ENCODE measurements at places on chromosomes 16 and 17.

GRCh38 chr17:63437287-63438091, 8.6 kb downstream of the CYB561 start:
- DNase-seq: no peak

DNA sequence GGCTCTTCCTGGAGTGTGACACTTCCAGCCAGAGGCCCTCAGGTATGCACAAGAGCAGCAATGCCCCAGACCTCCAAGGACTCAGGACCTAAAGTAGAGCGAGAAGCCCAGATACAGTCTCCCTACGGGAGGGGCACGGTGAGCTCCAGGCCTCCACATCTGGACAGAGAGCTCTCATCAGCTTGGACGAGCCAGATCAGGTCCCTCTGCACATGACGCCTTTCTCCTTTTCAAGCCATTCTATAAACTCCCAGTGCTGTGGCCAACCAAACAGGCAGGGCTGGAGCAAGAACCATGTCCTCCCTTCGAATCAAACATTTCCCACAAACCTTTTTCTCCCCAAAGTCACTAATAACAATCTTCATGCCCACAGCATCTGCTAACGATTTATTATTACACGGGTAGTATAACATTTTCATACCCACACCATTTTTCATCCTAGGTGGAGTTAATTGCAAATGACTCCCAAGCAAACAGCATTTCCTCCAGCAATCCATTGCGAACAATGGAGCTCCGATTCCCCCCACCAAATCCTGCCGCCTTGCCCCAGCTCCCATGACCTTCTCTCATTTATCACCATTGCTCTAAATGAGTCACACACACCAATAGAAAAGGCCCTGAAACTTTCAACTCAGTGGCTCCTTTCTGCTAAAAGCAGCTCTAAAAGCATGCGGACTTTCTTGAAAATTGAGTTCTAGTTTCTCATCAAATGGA, 24.2 kb upstream of the NLRP1 start:
- DNase-seq: no peak

DNA sequence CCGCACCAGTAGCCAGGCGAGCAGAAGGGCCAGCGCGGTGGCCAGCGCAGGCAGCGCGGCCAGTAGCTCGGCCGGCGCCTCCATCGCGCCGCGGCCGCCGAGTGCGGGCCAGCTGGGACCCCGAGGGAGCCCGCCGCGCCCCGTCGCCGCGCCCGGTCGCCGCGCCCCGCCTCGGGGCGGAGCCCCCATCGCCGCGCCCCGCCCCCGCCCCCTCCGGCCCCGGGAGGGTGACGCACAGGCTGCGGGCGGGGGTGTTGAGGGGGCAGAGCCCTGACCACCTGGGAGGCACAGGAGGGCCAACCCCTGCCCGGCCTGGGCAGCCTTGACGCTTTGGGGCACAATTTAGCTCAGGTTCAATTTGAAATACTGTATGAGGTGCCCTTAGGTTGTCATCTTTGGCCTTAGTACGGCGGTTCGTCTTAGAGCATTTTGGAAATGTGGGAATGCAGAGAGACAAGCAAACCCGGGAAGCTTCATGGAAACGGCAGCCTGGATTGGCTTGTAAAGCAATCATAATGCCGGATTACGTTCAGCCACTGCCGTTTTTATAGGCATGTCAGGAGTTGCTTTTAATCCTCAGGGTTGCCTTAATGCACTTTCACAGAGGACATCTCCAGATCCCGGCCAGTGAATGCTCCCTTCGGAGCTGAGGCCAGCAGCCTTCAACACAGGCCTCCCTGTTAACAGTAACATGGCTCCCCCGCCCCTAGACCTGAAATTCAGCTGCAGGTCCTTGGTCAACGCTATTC, at the start of gene MXRA7:
Gene MXRA7 (minus strand): TSS at position 103 of the 749 bp plus-strand sequence. CDS start 19 bp downstream, at position 84.
- peak; percentile 50 for DNase-seq

DNA sequence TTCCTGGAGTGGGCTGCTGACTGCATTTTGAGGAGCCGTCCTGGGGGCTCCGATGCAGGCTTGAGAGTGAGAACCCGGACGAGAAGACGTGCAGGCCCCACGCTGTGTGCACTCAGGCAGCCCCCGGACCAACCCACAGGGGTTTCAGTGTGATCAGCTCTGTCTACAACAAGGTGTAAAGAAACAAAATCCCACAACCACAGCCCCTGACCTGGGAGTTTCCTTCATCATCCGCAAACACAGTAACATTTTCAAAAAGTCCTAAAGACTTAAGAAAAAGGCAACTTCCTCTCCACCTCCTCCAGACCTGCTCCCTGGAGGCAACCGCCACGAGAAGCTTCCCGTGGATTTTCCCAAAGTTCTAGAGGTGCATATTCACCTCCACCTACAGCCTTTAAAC, 15.4 kb upstream of the MEAK7 start:
- no peak for DNase-seq

DNA sequence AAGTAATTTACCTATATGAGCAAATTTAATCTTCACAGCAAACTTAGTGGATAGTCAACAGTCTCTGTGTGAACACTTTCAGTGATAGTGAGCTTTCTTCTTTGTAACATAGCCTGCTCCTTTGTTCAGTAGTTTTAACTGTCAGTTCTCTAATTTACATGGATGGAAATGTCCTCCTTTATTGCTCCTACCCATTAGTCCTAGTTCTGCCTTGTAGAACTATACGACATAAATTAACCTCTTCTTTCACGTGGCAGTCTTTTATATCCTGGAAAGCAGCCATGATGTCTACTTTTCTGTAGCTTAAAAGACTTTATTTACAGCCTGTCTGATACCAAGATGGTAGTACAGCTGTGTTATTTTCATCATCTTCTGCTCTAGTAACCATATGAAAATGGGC, 143.6 kb downstream of the TANC2 start:
- DNase-seq: no peak

DNA sequence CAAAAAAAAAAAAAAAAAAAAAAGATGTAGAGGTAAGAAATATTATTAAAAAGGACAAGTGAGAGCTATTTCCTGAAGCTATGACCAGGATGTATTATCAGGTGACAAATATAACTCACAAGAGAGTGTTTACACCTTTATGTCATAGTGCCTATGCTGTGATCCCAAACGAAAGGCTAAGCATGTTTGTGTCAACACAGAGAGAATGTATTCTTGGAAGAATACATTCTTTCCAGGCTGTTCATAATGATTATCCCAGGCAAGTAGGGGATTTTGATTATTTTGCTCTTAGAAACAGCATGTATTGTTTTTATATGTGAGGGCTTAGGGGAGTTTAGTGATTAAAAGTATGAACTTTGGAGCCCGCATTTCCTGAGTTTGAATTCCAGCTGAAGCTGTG, 175.0 kb downstream of the SPECC1 start:
- no peak for DNase-seq

DNA sequence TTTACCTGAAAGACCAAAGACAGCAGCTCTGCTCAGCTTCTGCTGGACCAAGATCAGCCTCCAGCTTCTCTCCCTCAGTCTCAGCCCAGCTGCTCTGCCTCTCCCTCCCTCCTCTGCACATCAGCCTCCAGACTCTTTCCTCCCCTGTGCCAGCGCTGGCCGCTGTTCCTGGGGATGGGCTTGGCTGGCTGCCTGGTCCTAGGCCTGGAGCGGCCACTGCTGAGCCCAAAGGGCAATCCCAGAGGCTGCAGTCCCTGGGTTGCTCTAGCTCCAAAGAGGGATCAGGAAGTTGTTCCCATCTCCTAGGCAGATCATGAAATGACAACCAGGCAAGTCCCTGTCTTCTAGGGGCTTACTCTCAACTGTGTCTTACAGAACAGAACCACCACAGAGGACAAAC, 31.3 kb downstream of the DCUN1D3 start:
- DNase-seq: peak; percentile 53

- no peak for DNase-seq
Observed at GRCh38 chr17:31697838-31698237, 161.2 kb downstream of the COPRS start.

DNA sequence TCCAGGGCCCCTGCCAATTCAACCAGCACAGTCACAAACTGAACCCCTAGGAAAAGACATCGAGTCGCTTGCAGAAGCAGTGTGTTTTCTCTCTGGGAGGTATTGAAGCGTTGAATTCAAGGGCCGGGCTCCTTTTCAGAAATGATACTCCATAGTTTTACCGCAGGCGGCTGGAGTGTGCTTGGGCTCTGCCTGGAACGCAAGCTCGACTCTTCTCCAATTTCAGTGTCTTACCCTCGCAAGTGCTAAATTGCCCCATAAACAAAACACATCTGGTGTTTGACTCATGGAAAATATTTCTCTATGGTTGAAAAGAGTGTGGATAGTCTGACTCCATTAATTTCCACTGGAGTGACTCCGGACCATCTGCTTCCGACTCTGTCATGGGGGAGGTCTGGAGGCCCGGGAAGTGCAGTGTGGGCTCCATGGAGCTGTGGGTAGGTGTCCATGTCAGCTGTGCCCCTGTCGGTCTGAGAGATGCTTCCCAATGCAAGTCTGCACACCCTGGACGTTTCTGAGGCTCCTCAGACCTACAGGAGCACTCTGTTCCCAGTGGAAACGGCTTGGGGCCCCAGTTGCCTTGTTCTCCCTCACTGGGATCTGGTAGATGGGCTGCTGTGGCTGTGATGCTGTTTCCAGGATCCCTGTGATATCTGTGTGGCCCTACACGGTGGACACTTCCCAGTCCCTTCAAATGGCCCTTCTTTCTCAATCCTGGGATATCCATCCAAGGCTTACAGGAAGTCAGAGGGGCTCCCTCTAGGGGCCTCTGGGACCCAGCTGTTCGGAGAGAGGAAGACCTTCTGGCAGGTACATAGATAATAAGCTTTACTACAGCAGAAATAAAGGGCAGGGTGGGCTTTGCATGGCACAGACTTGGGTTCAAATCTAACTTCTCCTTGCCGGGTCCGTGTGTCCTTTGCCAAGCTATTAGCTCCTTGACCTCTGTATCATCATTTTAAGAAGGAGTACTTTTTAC, 119.8 kb upstream of the CDH13 start:
- no peak for DNase-seq

DNA sequence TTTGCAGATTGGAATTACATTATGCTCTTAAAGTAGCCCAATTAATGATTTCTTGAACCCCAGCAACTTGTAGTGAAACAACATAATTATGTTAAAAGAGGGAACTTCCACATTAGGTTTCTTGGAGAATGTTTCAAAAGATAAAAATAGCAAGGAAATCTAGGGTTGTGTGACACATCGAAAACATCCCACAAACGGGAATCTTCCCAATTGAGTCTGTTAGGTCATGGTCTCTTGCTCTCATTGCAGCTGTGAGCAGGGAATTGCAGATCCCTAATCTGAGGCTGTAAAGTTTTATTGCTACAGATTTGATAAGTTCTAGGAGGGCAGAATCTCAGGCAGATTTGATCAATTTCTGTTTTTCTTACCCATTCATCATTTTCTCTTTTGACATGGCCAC, 6.7 kb upstream of the LPO start:
- DNase-seq: no peak

GRCh38 chr16:47377154-47377553, 83.7 kb downstream of the ITFG1 start:
- peak; percentile 42 for DNase-seq

DNA sequence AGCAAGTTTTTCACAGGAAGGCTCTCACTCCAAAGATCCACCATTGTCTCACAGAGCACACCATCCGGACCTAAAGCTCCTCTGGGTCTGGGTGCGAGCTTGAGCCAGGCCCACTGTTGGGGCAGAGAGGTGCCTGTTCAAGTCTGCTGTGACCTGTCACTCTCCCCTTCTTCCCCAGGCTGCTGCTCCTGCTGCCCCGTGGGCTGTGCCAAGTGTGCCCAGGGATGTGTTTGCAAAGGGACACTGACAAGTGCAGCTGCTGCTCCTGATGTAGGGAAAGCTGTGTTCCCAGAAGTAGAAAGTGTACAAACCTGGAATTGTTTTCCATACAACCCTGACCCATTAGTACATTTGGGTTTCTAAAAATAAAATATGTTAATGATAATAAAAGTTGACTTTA, 4.8 kb upstream of the MT1X start:
- DNase-seq: no peak

DNA sequence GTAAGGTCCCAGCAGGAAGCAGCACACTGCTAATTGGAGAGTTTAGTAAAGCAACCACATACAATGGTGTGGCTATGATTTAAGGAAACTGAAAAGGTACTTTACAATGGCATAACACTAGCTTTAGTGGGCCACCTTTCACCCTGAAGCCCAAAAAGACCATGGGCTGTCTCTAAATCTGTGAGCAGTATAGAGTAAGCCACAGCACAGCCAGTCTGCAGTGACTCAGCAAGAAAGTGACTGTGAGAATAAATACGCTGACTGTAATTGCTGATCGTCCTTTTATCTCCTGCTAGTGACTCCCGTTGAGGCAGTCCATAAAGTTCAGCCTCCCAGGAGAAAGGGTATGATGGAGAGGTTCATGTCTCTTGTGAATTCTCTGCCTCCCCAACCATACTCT, 679.8 kb upstream of the KIF2B start:
- no peak for DNase-seq

- DNase-seq: no peak
Observed at GRCh38 chr16:8818504-8819270, 21.0 kb downstream of the PMM2 start.

DNA sequence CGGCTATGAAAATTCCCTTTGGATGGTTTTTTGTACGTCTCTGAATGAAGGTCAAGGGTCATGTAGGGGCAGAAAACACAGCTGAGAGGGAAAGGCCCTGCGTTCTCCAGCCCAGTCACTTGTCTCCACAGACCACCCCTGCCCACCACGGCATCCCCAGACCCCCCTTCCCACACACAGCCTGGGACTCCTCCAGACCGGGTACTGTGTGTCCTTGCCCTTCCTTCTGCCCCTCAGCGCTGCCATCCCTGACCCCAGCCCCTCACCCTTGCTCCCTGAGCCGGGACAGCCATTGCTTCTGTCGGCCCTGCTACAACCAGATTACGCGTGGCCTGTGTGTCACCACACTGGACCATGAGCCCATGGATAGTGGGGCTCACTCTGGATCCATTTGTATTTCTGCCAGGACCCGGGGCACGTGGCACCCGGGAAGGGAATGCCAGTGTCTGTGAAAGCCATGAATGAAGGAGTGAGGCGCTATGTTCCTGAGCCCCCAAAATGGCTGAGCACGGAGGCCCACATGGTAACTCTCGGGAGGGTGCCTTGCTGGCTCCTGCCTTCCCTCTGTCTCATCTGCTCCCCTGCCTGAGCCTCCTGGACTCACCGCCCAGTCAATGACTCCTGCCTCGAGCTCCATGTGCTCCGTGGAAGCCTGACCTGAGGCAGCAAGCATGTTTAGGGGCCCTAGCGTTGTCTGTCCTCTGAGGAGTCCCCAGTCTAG, 139.1 kb upstream of the FOXF1 start:
- no peak for DNase-seq

- no peak for DNase-seq
Observed at GRCh38 chr16:5188318-5188988, 90.9 kb upstream of the EEF2KMT start.

DNA sequence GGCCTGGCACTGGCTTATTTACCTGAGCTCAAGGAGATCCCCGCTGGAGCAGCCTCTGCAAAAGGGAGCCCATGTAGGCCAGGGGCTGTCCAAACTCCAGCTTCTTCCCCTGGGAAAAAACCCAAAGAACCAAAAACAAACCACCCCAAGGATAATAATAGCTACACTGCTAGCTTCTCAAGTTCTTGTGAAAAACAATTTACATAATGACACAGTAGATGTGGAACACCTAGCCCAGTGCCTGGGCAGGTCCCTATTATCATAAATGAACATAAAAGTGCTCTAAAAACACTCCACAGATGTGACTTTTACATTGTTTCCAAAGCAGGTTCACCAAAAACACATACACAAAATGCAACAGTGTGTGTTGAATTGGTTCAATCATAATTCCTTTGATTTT, 27.3 kb downstream of the CENPV start:
- DNase-seq: no peak

GRCh38 chr17:72183194-72183685, 62.4 kb downstream of the SOX9 start:
- DNase-seq: no peak
